ENCODE measurements at places on chromosomes 6 and 20.
A peak's percentile ranks its signal among the peaks of the same experiment; 100 is the strongest.

DNA sequence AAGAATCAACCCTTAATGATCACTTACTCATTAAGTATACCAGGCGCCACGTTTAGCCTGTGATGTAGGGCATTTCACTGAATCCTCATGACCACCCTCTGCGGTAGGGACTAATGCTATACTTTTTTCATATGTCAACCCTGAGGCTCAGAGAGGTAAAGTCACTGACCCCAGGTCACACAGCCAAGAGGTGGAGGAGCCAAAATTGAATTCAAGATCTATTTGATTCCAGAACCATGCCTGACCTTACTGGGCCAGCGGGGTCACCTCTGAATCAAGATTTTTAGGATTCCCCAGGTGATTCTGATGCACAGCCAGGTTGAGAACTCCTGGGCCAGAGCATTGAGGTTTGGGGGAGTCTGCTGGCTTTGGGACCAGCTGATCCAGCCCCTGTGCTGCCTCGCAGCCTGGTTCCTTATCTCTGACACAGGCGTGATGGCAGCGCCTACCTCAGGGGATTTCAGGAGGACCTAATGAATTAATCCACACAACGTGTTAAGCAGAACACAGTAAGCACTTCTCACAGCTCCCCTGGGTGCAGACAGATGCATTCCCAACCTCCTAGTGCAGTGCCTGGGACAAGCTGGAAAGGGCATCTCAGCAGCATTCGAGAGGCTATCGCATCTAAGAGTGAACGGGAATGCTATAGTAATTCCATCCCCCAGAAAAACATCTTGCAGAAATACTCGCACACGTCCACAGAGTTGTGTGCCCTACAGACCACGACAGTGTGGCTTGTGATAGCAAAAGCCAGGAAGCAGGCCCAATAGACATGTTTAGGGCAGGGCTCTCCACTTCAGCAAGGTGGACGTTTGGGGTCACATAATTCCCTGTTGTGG is 101.4 kb upstream of the PTPN1 start:
- no peak for DNase-seq

- DNase-seq = no peak
Observed at GRCh38 chr20:63843778-63844177, 12.7 kb upstream of the ZBTB46 start.

GRCh38 chr6:108937170-108937569 is 88.9 kb downstream of the ARMC2 start:
- DNase-seq = no peak

DNA sequence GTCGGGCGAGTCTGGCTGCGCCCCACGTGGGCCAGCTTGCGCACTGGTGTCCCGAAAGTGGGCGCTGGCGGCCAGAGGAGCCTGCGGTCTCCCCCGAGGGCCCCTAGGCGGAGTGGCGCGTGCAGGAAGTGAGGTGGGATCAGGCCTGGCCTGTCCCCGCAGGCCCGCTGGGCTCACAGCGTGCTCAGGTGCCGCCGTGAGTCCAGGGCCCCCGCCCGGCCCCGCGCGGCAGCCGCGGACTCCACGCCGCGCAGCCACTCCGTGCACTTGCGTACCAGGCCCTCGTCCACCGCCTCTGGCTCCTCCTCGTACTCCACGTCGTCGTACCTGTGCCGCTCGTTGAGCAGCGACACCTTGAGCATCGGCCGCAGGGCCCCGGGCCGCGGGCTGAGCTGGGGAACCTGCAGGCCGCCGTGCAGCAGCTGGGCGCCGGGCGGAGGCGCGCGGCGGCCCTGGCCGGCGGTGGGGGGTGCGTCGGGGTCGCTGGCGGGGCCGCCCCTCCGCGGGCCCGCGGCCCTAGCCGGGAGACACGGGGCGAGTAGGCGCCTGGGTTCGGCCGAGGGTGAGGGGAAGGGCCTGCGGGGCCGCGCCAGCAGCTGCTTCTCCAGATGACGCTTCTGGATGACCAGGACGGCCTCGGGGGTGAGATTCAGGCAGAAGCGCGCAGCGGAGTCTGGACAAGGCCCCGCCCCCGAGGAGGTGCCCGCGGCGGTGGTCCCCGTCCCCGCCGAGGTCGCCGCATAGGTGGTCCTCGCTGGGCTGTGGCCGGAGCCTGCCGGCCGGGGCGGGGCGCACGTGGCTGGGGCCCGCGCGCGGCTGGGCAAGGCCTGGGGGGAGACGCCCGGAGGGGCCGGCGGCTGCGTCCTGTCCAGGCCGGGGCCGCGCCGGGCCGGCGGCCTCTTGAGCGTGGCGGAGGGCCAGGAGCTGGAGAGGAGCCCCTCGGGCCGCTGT is 835 bp downstream of the PRR18 start:
- DNase-seq = peak; percentile 49

- peak; percentile 57 for DNase-seq
Observed at GRCh38 chr20:22160101-22160652, 424.2 kb downstream of the FOXA2 start.

DNA sequence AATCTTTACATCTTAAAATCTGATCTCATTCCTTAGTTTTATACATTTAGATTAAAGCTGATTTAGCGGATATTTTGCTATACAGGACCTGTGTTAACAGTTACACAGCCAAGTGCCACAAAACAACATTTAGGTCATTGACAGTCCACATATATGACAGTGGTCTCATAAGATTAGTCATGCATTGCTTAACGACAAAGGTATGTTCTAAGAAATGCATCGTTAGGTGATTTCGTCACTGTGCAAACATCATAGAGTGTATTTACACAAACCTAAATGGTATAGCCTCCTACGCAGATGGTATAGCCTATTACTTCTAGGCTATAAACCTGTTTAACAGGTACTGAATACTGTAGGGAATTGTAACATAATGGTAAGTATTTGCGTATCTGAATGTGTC is 21.6 kb downstream of the ADGRG6 start:
- DNase-seq = no peak

- no peak for DNase-seq
Observed at GRCh38 chr20:60262967-60263603, 304.9 kb downstream of the CDH26 start.

- DNase-seq = no peak
Observed at GRCh38 chr6:25713824-25714223, 40.7 kb upstream of the SLC17A4 start.

GRCh38 chr6:158756126-158756525 is 63.0 kb downstream of the EZR start:
- no peak for DNase-seq

DNA sequence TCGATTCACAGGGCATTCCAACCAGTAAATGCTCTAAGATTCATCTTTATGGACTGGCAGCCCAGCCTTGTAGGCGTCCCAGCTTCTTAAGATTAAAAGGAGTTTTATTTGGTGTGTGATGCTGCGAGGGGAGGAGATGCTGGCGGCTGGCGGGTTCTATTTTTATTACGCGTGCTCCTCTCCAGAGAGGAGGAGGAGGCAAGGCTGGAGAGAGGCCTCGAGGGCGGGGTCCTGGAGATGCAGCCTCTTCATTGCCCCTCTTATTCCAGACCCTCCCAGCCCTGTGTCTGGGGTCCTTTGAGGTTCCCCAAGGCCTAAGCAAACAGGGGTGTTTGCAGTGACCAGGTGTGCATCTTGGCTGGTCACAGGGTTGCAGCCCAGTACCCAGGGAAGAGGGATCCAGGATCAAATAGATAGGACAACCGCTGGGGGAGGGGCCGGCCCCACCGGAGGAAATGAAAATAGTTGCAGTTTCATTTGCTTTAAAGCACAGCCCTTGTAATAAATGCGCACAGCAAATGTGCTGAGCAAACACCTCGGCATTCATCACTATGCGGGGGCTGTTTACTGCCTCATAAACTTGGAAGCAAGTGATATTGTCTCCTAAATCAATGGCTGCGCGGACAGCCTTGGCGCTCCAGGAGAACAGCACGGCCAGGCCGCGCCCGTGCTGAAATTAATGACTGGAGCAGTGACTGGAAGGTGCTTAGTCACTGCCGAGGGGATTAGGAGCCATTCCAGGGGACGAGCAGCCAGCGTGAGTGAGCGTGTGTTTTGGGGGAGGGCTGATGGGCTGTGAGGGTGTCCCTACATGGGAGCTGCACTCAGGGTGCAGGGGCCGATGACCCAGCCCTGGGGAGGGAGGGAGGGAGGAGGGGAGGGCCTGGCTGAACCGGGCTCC is 83.0 kb downstream of the TMEM242 start:
- peak; percentile 65 for DNase-seq
